Heart right ventricle (tissue), 16 donors: ENCODE measurements at places on chromosomes 1 and 21. TPM values are rescaled to one million over a fixed set of nuclear protein-coding genes. Genes with fewer than 3 reads are reported as not detected.

Gene NMNAT2
- polyA plus RNA-seq = 0.73 TPM

Gene CACNA1S
- polyA plus RNA-seq = under 0.01 TPM

Gene KIF21B
- 0.10 TPM for polyA plus RNA-seq

Gene SRSF10
- polyA plus RNA-seq = 70.2 TPM

Gene BGLAP
- 0.39 TPM for polyA plus RNA-seq
